Hypothalamus (tissue), 51 donors: ENCODE measurements at places on chromosomes 6 and 20.
A peak's percentile ranks its signal among the peaks of the same experiment; 100 is the strongest.

- DNase-seq, result no peak
Observed at GRCh38 chr6:119466226-119466625, 116.7 kb upstream of the MAN1A1 start.

- no peak for DNase-seq
Observed at GRCh38 chr6:41644297-41644879, 6.1 kb downstream of the MDFI start.

DNA sequence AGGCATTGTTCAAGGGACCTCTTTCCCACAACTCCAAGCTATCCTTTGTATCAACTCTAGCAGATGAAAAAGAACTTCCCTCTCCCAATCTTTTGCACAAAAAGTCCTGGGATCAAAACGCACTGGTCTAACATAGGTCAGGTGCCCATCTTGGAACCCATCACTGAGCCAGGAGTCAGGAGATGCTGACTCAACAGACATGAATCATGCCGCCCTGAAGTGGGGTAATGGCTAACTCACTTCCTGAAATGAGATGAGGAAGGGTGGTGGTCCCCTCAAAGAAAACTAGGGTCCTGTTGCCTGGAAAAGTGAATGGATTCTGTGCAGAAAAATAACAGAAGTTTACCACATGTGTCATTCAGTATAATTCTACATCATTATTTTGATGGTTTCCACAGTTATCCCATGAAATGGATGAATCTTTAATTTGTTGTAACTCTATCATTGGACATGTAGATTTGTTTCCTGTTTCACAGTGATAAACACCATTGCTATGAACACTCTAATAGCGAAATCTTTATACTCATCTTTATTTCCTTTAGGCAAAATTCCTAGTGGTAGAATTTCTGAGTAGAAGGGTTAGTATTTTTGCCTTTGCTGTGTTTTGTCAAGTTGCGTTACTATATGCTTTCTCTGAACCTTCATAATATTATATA, 151.3 kb downstream of the SLC16A10 start:
- no peak for DNase-seq

- DNase-seq, result no peak
Observed at GRCh38 chr6:40247516-40248115, 313.4 kb upstream of the MOCS1 start.

GRCh38 chr6:120759570-120759969, 574.7 kb downstream of the TBC1D32 start:
- no peak for DNase-seq

DNA sequence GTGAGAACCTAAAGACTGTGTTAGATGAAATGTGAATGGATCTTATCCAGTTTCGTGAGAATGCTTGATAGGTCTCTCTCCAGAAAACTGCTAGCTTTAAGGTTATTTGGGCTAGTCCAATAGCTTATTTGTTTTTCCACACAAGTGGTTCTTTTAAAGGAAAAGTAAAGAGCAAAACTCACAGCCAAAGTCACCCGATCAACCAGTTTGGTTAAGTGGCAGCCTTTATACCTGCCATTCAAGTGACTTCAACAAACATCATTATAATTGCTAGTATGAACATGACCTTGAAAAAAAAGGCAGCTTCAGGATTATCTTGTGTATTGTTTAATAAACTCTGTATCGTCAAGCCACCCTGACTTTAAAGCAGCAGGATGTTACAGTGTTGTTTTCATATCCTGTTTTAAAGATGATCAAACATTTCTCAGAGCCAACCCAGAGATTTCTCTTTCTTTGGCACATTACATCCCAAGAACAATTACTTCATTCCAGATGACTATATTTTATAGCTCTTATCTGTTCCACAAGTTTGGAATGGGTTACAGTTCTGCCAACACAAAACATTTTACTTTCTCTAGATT, 253.4 kb downstream of the EPHA7 start:
- DNase-seq, result no peak

DNA sequence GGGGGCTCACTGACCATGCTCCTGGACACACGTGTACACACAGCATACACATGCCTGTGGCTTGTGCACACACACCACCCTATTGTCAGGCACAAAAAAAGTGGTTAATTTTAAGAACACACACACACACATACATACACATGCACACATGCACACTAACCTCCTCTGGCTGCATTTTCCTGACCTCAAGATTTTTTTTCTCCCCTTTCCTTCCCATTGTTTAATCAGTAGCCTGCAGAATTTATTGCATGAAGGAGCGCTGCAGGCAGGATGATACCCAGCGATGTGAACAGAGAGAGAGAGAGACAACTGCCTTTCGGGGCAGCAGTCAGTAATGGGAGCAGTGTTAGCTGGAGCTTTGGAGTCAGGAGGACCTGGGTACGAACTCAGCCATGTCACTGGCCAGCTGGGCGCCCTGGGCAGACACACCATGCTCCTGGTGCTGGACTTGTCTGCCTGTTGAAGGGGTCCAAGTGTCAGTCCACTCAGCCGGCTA, 990 bp upstream of the TRAF3IP2 start:
- no peak for DNase-seq

- no peak for DNase-seq
Observed at GRCh38 chr6:170062209-170062914, 228.5 kb downstream of the DLL1 start.

DNA sequence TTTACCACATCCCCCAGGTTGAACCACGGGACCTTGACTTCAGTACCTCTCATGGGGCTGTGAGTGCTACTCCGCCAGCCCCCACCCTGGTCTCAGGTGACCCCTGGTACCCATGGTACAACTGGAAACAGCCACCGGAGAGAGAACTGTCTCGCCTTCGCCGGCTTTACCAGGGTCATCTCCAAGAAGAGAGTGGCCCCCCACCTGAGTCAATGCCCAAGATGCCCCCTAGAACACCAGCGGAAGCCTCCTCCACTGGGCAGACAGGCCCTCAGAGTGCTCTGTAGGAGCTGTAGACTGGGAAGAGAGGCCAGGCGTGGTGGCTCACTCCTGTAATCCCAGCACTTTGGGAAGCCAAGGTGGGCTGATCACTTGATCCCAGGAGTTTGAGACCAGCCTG, 1.2 kb upstream of the ATAT1 start:
- no peak for DNase-seq

DNA sequence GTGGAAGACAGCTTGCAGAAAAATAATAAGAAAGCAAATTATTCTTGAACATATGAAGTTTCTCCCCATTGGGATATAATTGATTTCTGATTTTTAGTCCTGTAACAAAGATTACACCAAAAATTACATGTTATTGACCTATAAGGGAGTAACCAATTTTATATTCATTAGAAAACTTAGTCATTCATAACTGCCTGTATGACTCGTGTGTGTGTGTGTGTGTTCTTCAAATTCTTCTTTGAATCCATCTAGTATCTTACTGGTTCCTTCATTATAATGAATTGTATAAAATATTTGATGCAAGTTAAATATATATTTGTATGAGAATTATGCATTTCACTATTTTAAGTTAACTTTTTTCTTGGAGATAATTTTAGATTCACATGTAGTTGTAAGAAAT, 310.4 kb downstream of the HAO1 start:
- no peak for DNase-seq

GRCh38 chr6:11412616-11413015, 124.9 kb upstream of the TMEM170B start:
- DNase-seq, result no peak

- DNase-seq, result no peak
Observed at GRCh38 chr20:23163562-23163961, 77.4 kb upstream of the CD93 start.

GRCh38 chr6:118649918-118650581, 1.3 kb downstream of the CEP85L start:
- DNase-seq, result no peak

DNA sequence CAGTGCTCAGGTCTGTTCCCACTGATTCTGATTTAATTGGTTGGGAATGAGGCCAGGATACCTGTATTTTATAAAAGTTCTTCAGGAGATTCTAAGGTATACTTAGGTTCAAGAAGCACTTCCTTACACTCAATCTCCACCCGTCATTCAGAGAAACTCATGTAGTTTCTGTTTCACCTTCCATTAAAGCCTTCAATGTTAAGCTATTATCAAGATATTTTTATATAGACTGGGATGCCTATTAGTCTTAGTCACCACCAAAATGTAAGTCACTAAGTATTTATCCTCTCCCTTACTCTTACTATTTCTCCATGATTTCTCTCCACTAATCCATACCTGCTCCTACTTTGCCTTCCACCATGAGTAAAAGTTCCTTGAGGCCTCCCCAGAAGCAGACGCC, 38.1 kb upstream of the GCLC start:
- no peak for DNase-seq

DNA sequence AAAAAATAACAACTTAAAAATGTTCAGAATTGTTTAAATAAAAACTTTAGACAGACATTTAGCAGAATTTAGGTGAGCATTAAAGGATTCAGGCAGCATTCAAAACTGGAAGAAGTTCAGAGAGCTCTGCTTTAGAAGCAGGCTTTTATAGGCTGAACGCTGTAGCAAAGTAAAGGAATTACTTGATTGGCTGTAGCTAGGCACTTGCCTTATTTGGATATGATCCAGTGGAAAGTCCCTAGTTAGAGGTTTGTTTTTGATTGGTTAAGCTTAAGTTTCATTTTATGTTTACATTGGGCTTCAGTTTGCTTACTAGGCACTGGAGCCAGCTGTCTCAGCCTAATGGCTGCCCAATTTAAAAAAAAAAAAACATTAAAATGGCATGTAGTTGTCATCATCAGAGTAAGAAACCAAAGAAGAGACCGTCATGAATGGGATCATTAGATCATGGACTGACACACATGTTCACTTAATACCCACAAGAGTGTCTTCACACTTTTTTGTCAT, 65.1 kb downstream of the CBFA2T2 start:
- DNase-seq, result no peak

DNA sequence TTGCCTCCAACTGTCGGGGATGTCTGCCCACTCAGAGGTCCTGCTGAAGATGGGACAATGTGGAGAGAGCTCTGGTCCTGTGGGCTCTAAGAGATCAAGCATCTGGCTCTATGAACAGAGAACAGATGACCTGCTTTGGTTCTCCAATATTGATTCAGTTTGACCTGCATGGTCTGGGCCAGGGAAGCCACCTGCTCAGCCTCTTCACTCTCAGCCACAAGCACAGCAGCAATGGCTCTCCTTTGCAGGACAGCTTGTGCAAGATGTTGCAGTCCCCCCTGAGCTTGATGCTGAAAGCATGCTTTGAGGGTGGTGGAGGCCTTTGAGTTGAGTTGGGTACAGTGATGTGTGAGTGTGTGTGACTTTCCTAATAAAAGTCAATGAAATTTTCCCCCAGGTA, 18.6 kb upstream of the MCM3 start:
- DNase-seq, result no peak

GRCh38 chr6:119241111-119241465, 108.5 kb downstream of the MAN1A1 start:
- no peak for DNase-seq

- DNase-seq, result no peak
Observed at GRCh38 chr20:61524951-61525666, 273.0 kb downstream of the CDH4 start.

- DNase-seq, result peak; percentile 73
Observed at GRCh38 chr6:47097092-47097945, 55.2 kb upstream of the ADGRF1 start.

- DNase-seq, result no peak
Observed at GRCh38 chr6:11248974-11249761, 16.7 kb upstream of the NEDD9 start.

- no peak for DNase-seq
Observed at GRCh38 chr6:156760377-156760776, 16.8 kb upstream of the ARID1B start.

- no peak for DNase-seq
Observed at GRCh38 chr20:58129721-58130151, 98.7 kb downstream of the ANKRD60 start.

GRCh38 chr6:64227863-64228262, 592.3 kb downstream of the PHF3 start:
- DNase-seq, result no peak

- no peak for DNase-seq
Observed at GRCh38 chr6:141488488-141488887, 644.2 kb upstream of the GJE1 start.

GRCh38 chr20:62742550-62742949, 33.9 kb downstream of the NTSR1 start:
- no peak for DNase-seq

- DNase-seq, result no peak
Observed at GRCh38 chr20:12287575-12287974, 369.9 kb downstream of the BTBD3 start.

- DNase-seq, result no peak
Observed at GRCh38 chr20:46803123-46804020, 91.3 kb upstream of the EYA2 start.

DNA sequence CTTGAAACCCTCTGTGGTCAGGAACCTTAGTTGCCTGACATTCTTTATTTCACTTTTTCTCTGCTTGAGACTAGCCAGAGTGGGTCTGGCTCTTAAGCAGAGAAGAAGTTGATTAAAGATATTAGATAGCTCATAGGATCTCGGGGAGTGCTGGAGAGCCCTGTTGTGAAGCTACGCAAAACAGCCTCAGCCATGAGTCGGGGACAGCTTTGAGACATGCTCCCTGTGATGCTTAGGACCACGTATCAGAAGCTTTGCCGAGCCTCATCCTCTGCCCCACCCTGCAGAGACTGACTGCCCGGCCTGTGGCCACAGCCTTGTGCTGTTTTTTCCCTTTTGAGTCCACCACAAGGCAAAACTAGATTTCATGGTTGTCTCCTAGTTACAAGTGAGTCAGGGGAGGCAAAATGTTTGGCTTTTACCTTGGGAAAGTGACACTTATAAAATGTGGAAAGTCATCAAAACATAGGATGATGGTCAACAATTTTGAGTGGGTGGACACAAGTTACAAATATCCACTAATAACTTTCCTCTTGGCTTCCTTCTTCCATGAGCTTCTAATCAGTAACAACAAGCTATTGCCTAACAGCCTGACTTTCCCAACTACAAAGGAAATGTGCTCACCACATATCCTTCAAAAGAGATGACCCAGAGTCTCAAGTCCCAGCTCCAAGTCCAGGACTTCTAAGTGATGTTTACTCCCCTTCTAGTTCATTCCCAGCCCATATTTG, 108.4 kb downstream of the JAG1 start:
- no peak for DNase-seq

- DNase-seq, result no peak
Observed at GRCh38 chr6:101689156-101689555, 295.6 kb downstream of the GRIK2 start.

GRCh38 chr6:52617087-52617486, 40.2 kb upstream of the TRAM2 start:
- no peak for DNase-seq

GRCh38 chr20:30811885-30812671, 445.4 kb upstream of the DEFB115 start:
- DNase-seq, result peak; percentile 16

DNA sequence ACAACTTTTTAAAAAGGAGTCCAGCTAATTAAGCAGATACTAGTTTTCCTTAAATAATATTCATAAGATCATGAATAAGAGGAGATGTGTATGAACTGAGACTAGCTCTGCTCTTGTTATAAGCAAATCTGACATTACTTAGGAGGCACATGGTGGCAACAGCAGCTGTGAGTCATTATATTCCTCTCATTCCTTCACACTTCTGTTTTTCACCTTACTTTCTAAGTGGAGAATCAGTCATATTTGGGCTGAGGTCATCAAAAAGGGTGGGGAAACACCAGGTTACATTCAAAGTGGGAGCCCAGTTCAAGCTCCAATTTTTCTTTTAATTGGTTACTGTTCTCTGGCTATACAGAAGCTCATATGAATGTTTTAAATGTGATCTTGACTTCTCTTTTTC, 6.0 kb upstream of the RIPPLY2 start:
- DNase-seq, result no peak
